Right ventricle myocardium inferior (tissue), 1 donor: ENCODE measurements at places on chromosomes 4 and X. TPM values are rescaled to one million over a fixed set of nuclear protein-coding genes. Genes with fewer than 3 reads are reported as not detected.

DNA sequence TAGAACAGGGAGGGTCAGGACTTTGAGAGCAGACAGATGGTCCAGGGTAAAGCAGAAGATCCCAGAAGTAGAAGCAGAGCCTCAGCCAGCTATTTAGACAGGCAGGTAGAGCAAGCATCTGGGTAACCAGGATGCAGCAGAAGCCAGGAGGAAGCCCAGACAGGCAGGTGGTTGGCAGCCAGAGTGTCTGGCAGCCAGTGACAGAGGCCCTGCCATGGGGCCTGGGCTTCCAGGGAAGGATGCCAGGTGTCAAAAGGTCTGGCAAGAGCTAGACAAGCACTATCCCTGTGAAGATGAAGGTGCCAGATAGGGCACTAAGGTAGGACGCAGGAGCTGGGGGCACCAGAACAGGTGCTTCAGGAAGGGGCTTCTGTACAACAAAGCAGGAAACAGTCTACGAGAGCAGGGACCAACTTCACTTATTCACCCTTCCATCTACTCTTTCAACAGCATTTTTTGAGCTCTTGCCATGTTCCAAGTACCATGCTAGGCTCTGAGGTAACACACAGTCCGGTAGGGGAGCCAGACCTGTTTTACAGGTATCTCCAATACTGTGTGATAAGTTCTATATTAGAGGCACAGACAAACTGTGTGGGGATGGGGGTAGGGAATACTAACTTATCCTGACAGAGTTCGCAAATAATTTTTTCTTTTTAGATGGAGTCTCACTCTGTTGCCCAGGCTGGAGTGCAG lies 38.1 kb upstream of the GJB1 start:
- DNase-seq: no peak

DNA sequence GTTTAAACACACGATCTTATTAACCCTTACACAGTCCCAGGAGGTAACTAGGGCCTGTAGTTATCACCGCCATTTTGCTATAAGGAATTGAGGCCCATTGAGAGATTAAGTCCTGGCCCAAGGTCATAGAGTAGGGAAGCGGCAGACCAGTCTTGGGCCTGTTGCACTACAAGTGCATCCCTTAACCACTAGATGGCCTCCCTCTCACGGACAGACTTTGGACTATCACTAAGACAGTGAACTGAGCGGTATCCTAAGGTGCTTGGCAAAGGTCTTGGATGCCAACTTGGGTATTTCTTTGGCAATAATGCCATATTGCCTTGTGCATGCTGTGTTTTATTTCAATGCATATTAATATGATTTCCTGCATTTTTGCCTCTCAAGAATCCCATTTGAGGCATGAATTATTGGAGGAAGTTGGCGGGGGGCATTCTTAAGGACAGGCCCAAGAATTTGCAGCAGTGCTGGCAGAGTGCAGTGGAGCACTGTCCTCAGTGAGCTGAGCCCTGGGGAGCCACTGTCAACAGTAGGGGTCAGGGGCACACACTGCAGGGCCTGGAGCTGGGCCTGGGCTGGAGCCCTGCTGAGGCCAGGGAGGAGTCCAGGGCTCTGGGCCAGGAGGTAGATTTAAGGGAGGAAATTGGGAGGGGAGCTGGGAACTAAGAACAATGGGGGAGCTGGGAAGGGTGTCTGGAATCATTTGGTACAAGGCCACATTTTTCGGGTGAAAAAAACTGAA lies 147.4 kb downstream of the SMIM20 start:
- DNase-seq: no peak

- DNase-seq: no peak
Observed at GRCh38 chrX:105552395-105552794, 269.9 kb upstream of the NRK start.

DNA sequence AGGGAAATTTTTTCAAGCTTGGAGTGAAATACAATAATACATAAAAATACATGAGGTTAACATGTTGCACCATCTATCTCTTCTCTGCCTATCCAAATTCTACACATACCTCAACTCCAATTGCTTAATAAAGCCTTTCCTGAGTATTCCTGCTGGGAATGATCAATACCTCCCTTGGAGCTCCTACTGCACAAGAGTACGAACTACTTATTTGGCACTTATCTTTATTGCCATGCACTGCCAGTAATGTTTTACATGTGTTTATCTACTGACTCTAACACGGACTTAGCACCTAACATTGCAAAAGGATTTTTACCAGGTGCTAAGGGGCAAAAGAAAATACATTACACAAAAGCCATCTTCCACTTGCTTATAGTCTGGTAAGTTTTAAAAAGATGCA lies 80.2 kb downstream of the ADGRA3 start:
- no peak for DNase-seq

GRCh38 chr4:165472943-165473676 lies 94.3 kb downstream of the CPE start:
- DNase-seq: no peak

- no peak for DNase-seq
Observed at GRCh38 chr4:26326791-26327190, 6.0 kb downstream of the RBPJ start.

The PFKFB1 gene
- 0.16 TPM for total RNA-seq

- DNase-seq: no peak
Observed at GRCh38 chrX:149830192-149830873, 48.6 kb downstream of the MAGEA9 start.

- no peak for DNase-seq
Observed at GRCh38 chr4:7697343-7697742, 242.3 kb downstream of the AFAP1 start.

DNA sequence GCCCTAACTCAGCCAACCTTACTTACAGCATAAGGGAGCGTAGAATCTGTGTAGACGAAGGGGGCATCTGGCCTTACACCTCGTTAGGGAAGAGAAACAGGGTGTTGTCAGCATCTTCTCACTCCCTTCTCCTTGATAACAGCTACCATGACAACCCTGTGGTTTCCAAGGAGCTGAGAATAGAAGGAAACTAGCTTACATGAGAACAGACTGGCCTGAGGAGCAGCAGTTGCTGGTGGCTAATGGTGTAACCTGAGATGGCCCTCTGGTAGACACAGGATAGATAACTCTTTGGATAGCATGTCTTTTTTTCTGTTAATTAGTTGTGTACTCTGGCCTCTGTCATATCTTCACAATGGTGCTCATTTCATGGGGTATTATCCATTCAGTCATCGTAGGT lies 14.6 kb downstream of the PLP1 start:
- no peak for DNase-seq

The XAGE2 gene
- not detected for total RNA-seq

DNA sequence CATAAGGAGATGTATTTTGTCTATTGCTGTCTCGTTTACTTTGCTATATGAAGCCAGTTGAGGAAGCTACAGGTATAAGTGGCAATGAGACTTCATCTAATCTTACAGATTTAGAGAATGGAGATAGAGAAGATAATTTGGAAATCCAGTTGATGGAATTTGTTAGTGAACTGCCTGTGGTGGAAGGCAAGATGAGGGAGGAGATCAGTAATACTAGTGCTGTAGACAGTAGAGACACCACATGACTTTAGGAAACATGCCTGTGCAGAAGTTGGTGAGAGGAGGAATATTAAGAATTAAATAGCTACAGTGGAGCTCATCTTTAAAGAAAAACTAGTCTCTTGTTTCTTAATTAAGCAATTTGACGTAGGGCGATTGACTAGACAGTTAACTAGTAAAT lies 51.3 kb downstream of the RBPJ start:
- no peak for DNase-seq

DNA sequence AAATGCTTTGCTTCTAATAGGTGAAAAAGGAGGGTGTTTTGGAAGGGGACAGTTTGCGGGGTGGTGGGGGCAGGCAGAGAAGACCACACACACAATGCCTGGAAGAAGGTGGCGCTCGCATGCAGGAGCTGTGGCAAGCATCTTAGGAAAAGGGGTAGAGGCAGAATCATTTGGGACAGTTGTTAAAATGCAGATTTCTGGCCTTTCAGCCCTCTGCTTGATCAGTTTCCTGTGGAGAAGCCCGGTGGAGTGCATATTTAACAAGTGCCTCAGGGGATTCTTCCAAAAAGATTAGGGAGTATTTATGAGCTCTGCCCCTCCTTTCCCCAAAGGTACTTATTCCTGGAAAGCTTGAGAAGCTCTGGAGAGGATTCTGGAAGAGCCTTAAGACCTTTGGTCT lies 4.8 kb downstream of the NOCT start:
- DNase-seq: no peak

The RRH gene
- total RNA-seq: not detected

DNA sequence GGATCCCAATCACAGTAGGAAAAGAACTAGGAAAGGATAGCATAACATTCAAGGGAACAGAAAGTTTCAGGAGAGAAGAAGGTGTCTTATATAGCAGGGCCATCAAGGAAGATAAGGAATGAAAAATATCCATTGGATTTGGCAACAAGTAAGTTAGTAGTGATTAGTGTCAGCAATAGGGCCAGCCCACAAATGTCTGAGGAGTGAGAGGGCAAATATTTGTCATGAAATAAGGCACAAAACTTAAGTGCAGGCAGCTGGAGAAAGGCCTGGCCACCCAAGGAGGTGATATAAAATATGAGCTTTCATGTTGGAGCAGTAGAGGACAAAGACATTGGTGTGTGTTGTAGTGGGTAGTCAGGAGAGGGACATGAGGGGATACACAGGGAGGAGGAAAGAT lies 132.1 kb downstream of the COL4A6 start:
- DNase-seq: no peak

GRCh38 chrX:124348182-124348581 lies 1.8 kb downstream of the SH2D1A start:
- DNase-seq: no peak

DNA sequence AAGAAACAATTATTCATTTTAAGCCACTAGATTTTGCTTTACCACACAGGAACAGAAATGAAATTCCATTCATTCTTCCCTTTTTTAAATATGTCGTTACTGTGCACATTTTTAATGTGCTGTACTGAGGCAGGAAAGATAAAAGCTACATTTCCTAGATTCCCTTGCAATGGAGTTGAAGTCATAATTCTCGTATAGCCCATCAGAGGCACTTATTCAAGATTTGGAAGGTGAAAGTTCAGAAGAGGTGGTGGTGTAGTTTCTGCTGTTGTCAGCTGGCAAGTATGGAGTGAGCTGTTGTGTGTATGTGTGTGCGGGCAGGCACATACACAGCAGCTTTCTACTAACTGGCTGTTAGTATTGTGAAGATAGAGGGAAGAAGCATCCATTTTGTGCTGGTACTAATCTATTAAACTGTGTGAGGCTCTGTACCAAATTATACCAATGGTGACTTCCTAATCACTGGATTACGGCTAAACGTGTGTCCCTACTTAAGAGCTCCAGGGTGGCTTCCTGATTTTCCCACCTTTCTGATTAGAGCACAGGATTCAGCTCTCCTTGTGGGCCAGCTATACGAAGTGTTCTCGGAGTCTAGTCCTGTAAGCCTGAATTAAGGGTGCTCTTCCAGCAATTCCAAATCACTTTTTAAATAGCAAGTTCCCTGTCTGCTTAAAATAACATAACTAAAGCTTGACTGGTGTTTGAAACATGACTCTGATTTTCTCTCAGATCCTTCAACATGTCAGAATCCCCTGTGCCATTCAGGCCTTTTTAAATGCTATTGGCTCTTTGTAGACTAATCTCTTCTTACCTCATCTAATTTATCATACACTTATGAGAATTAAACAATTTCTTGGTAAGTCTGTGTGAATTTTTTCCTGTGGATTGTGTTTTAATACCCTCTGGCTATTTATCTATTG lies 43.8 kb downstream of the PDS5A start:
- no peak for DNase-seq

- no peak for DNase-seq
Observed at GRCh38 chr4:28435314-28435713, 1574.7 kb downstream of the STIM2 start.

DNA sequence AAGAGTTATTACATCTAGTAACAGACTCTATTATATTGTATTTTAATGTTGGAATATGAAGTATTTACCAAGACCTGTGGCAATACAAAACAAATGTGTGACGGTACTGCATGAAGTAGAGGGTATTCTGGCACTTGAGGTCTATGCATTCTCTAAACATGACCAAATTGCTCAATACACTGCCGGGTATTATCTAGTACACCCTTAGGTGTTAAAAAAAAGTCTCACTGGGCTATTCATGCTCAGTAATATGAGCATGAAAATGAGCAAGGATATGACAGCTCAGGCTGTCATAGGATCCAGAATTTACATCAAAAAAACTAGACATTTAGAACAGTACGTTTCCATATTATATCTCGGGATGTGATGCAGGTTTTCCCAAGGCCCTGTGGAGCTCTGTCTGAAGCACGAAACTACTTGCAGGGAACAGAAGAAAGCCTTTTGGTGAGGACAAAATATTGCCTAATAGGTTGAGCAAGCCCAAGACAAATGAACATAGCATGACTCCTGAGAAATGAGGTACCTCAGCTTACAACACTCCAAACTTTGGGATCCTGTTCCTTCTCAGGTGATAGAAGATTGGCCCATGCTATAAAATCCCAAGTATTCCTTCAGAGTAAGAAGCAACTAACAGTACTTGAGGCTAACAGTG lies 74.1 kb upstream of the MAOA start:
- DNase-seq: no peak
